CD4-positive, alpha-beta T cell treated with Interferon gamma for 1 hour (primary cell): ENCODE measurements at places on chromosomes 7 and 10.

DNA sequence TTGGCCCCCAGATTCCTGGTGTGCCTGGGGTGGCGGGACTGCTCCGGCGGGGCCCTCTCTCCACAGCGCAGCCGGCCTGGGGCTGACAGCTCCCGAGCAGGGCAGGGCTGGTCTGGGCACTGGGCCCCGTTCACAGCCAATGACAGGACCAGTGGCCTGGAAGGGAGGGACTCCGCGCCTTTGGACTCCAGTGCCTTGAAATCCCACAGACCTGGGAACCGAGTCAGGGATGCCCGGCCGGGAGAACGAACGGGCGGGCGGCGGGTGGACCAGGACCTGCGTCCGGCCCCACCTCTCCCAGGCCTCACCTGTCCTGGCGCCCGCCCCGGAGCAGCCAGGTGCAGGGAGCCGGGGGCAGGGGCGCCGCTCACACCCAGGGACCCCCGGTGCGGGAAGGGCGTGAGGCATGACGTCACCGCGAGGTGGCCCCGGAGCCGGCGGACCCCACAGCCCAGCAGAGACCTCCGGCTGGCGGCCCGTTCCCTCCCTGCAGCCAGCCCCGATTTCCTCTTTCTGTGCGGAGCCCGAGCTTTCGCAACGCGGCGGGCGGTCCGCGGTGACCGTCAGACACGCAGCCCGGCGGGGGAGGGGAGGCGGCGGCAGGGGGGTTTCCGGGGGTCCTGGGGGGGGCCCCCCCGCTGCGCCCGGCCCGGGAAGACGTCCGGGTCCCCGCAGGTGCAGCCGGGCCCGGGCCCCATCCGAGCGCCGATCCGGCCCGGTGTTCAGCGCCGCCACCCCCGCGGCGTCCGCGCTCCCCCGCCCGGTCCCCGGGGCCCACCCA lies 743 bp downstream of the ADAP1 start:
- DNase-seq: peak; percentile 55

- no peak for DNase-seq
Observed at GRCh38 chr7:101998906-101999240, 181.4 kb downstream of the CUX1 start.

- no peak for DNase-seq
Observed at GRCh38 chr10:80964955-80965614, 427.4 kb downstream of the SH2D4B start.

GRCh38 chr7:26420422-26421019 lies 128.9 kb downstream of the SNX10 start:
- DNase-seq: no peak

- DNase-seq: no peak
Observed at GRCh38 chr10:5014936-5015335, 11.3 kb upstream of the AKR1C2 start.

GRCh38 chr7:133633055-133633454 lies 380.2 kb downstream of the EXOC4 start:
- DNase-seq: no peak

- peak; percentile 81 for DNase-seq
Observed at GRCh38 chr7:150368096-150368883, at the start of gene REPIN1. Gene REPIN1 (plus strand): TSS chr7:150368822. CDS start chr7:150369712, 890 bp downstream.

DNA sequence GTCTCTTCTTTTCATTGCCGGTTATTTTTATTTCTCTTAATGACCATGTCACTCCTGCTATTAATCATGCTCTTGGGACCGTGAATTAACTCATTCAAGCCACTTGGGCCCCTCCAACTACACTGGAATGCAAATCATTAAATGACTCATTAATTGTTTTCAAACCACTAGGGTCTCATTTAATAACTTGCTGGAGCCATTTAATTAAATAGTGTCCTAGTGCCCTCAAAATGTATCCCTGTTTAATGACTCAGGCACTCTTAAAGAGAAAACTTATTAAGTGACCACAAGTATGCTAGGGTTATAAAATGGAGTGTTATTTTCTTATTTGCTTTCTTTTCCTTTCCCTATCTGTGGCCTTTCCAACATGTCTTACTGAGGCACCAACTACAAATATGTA lies 73.0 kb downstream of the PLXDC2 start:
- no peak for DNase-seq

DNA sequence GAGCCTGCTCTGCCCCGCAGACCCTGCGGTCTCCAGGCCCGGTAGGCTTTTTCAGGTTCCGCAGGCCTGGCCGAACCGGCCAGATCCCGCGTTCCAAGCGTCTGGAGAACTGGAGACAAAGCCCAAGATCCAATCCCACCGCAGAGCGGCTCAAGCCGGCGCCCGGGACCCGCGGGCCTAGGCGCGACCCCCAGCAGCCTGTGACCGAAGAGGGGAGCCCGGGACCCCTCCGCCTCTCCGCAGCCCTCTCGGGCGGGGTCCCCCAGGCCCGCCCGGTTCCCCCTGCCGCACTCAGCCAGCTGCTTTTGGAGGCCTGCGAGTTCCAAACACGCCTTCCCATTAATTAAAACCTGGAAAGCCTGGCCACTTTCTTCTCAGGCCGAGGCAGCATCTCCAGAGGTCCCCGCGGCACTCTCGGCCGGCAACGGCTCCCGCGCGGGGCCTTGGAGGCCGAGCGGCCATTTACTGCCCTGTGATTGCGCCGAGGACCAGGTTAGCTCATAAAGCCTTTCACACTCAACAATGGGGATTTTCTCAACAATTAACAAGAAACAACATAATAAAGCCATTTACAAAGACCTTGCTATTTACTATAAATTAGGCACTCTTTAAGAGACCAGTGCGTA lies 16.7 kb downstream of the SKIDA1 start:
- DNase-seq: no peak

DNA sequence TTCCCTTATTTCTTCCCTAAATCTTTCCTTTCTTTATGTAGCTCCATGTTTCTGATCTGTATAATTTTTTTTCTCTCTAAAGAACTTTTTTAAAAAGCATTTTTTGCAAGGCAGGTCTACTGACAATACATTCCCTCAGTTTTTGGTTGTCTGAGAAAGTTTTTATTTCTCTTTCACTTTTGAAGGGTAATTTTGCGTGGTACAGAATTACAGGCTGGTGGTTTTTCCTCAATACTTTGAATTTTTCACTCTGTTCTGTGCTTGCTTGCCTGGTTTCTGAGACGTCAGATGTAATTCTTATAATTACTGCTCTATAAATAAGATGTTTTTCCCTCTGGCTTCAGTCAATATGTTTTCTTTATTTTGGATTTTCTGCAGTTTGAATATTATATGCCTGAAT lies 205.4 kb upstream of the VSTM2A start:
- no peak for DNase-seq

GRCh38 chr7:101862280-101863220 lies 45.1 kb downstream of the CUX1 start:
- no peak for DNase-seq

- DNase-seq: no peak
Observed at GRCh38 chr10:103192089-103192450, 1.0 kb downstream of the NT5C2 start.

DNA sequence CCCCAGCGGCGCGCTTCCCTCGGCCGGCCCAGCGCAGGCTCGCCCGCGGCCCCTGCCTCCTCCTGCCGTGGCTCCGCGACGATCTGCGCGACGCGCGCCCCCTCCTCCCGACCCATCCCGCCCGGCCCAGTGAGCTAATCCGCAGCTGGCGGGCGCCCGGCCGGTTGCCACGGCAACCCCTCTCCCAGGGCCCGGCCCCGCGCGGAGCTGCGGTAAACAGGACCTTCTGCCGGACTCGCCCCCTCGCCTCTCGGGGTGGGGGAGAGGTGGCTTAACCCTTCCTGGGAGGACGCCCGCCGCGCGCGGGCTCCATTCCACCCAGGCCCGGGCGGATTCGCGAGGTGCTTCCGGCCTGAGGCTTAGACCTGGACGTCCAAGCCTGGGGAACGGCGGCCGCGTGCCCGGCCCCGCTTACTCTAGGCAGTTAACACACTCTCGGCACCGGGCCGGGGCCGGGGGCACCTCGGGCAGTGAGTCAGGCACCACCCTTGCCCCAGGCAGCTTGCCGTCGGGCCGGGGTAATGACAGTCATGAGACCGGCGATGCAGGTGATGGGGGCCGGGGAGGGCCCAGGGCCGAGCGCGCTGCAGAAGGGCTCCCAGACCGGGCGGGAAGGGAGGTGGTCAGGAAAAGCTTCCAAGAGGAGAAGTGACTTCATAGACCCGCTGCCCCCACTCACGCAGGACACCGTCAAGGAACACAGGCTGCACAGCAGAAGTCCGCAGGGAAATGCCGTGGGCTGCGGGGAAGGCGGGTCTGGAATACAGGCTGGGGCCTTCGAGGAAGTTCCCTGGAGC lies at the start of gene DENND2A:
DENND2A (minus strand) TSS at position 87 of the 797 bp plus-strand sequence. CDS start 38,416 bp downstream, outside the sequence.
- no peak for DNase-seq

DNA sequence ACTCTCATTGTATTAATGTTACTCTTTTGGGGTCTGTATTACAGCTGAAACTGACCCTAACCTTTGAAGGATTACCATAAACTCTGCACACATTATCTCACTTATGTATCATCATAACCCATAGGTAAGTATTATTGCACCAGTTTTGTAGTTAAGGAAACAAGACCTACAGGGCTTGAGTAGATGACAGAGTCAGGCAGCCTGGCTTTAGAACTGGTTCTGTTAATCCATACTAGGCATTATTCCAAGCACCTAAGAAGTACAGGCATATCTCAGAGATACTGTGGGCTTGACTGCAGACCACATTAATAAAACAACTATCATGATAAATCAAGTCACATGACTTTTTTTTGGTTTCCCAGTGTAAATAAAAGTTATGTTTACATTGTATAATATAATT lies 17.1 kb upstream of the AKR1B1 start:
- DNase-seq: no peak

- DNase-seq: no peak
Observed at GRCh38 chr10:71740069-71740653, 20.6 kb upstream of the C10orf105 start.

DNA sequence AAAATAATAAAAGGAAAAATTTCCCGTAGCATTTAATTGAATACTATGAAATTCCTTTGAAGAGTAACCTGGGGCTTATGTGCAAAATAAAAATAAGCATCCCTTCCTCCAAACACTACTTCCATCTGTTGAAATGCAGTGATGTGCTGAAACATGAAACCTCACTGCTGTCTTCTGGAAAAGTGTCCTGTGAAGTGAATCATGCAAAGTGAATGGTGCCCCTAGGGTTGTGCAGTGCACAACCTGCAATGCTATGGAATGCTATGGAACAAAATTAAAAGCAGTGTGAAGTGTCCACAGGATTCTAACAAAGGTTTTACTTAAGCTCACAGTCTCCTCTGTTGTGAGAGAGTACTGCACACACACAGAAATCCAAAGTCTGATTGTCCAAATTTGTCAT lies 480.9 kb downstream of the ETV1 start:
- DNase-seq: no peak

GRCh38 chr10:90917968-90918318 lies 2.9 kb downstream of the ANKRD1 start:
- DNase-seq: no peak

DNA sequence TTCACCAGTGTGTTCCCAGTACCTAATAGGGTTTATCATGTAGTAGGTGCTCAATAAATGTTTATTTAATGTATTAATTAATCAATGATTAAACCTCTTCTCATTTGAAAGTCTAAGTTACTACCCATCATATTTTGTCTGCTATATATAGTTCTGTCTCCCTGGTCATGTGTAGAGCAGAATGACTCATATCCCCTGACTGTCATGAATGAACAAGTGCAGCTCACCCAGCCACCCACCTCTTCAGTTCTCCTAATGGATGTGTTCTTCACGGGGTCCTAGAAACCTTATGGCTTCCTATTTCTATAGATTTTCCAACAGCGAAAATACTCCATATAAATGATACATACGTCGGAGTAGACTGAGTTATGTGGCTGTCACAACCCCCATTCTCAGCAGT lies 64.5 kb downstream of the HIF1AN start:
- DNase-seq: no peak

DNA sequence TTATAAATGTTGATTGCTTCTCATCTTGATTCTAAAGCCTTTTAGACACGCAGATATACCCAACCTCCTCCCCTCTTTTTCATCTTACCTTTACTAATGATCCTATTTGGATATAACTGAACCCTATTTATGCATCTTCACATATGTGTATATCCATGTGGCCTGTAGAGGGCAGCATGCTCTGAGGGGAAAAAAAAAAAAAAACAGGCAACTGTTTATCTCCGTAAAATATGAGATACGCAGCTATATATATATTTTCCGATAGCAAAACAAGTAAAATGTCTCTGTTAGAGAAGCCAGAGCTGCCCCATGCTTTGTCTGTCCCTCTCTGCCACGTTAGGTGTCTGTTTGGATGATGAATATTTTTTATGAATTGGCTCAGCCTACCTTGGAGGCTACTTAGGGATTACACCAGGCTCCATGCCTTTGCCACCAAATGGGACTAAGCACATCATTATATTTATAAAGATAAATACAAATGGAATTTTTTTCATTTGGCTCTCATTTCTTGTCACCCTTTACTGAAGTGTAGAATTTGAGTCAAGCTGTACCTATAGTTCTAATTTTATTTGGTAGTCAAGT lies 174.8 kb upstream of the FZD1 start:
- DNase-seq: no peak

DNA sequence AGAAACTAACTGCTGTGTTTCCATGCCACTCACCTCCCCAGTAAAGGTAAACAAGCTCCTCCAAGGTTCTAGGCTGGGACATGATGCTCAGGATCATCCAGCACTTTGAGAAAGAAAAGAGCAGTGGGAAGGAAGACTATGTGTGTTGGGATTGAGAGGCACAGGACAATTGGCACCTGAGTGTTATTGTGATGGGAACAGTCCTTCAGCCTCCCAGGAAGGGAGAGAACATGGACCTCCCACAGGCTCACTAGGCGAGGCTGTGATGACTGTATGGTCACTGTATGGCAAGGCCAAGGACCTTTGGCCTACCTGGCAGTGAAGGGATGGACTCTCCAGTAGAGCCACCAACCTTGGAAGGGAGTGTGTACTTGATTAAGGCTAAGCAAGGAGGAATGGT lies 123.2 kb upstream of the UNC5B start:
- no peak for DNase-seq

DNA sequence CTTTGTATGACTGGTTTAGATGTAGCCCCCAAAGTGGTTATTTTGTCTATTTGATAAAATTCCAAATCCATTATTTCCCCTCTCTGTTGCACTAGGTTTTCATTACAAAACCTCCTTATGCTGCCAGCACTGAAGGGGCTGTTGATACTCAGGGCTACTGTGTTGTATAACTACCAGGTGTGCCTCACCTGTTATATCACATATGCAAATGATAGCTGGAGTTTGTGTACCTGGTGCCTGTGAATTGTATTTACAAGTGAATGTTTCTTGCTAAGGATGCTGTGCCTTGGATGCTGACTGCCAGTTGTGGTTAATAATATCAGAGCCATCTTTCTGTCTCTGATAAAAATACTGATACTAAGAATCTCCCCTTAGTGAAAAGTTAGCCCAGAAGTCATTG lies 84.8 kb upstream of the CCDC6 start:
- no peak for DNase-seq

- DNase-seq: no peak
Observed at GRCh38 chr7:76310102-76310957, 7.9 kb downstream of the HSPB1 start.
